ENCODE measurements at places on chromosomes 1 and 21. TPM values are rescaled to one million over a fixed set of nuclear protein-coding genes. Genes with fewer than 3 reads are reported as not detected.

The LCK gene
- total RNA-seq: 0.26 TPM

The KRTAP21-2 gene
- not detected for total RNA-seq

The FCGR3B gene
- 5.5 TPM for total RNA-seq

The FAM72A gene
- total RNA-seq: 0.38 TPM

The CFAP141 gene
- 1.1 TPM for total RNA-seq

DNA sequence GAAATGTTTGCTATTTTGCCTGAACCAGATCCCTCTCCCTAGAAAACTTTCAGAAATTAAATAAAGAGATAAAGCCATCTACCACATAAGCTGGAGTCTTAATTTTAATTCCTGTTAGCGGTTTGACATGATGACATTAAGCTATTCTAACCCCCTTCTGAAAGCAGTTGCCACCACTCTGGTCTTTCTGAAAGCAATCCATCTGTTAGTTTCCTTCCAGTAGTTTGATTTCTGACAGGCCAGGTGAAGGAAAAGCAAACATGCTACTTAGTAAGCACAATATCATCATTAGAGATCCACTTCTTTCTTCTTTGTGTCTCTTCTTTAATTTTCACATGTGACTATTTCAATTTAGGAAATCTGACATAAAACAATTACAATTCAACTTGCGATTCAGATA lies 39.9 kb downstream of the RGL1 start:
- no peaks in the 10 kb centered on the region for H3K27me3 ChIP-seq
- H3K27ac ChIP-seq: no peak overlapping the region
- peaks cover 69% of the 10 kb centered on the region for H3K4me1 ChIP-seq
- H3K36me3 ChIP-seq: no peaks in the 10 kb centered on the region
- DNase-seq: no peak
- no peak overlapping the region for H3K4me3 ChIP-seq

DNA sequence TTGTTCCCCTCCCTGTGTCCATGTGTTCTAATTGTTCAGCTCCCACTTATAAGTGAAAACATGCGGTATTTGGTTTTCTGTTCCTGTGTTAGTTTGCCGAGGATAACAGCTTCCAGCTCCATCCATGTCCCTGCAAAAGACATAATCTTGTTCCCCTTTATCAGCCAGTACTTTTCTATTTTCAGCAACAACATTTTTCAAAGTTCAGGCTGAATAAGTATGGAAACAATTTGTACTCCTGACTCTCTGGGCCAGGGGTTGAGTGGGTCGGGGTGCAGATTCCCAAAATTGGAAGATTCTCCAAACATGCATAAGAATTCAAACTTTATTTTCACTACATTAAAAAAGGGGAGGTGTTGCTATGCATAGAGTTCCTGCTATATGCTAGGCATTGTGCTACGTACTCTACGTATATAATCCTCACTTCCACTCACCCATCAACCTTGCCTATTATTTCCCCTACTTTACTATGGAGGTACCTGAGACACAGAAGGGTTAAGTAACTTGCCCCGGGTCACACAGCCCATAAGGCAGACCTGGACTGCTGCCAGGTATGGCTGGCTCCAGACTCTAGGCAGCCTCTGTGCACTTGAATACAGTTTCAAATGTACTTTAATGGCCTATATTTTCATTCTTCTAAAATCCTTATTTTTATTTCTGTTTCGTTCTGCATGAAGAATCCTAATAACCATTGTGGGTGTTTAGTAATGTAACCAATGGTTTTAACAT lies 117.1 kb upstream of the C8B start:
- no peaks in the 10 kb centered on the region for H3K36me3 ChIP-seq
- H3K4me3 ChIP-seq: no peak overlapping the region
- H3K4me1 ChIP-seq: peaks cover 15% of the 10 kb centered on the region
- DNase-seq: no peak
- H3K27ac ChIP-seq: peak overlapping the region; percentile 24

- peaks cover 100% of the 10 kb centered on the region for H3K36me3 ChIP-seq
- no peak overlapping the region for H3K4me3 ChIP-seq
- no peak overlapping the region for H3K27ac ChIP-seq
These were observed 45.1 kb downstream of the ECE1 start for GRCh38 chr1:21244986-21245687.

- no peak overlapping the region for H3K27ac ChIP-seq
- no peak overlapping the region for H3K4me3 ChIP-seq
These were observed 6.3 kb downstream of the KIF17 start for GRCh38 chr1:20711285-20712214.

GRCh38 chr1:72051538-72051937 lies 230.8 kb downstream of the NEGR1 start:
- H3K27ac ChIP-seq: no peak overlapping the region
- no peak for DNase-seq
- H3K4me3 ChIP-seq: no peak overlapping the region
- H3K4me1 ChIP-seq: no peaks in the 10 kb centered on the region
- H3K27me3 ChIP-seq: no peaks in the 10 kb centered on the region

- H3K27ac ChIP-seq: no peak overlapping the region
- peaks cover 7% of the 10 kb centered on the region for H3K4me1 ChIP-seq
- H3K4me3 ChIP-seq: no peak overlapping the region
- no peaks in the 10 kb centered on the region for H3K27me3 ChIP-seq
These were observed 30.3 kb upstream of the CEP350 start for GRCh38 chr1:179924268-179924667.

DNA sequence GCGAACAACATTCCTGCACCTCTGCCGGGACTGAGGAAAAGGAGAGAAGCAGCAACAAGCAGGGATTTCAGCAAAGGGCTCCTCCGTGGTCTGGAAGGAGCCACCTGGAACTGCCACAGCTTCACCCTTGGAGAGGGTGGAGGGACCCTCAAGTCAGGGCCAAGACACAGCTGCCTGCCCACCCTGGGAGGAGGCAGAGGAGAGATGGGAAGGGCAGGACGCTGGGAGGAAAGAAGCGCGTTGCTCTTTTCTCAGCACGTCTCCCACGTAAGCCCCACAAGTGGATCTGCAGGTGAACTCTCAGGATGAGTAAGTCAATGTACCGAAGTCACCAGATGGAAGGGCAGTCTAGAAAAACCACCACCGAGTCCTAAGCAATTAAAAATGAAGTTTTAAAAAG lies 39.6 kb downstream of the SLC19A1 start:
- DNase-seq: no peak
- H3K27ac ChIP-seq: no peak overlapping the region
- H3K4me1 ChIP-seq: no peaks in the 10 kb centered on the region
- no peak overlapping the region for H3K4me3 ChIP-seq

DNA sequence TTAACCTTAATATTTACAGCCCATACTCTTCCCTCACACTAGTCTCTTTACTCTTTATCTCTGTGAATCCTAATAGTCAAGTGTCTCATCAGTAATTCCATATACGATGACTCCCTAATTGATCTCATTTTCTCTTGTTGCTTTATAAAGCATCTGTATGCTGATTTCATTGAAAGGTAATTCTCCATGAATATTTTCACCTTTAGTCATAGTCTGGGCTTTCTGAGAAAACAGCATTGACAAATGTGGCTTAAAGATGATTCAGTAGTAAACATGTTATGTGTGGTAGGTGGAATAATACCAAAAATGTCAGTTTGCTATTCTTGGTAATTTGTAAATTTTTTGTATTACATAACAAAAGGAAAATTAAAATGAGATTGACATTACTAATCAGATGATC lies 1176.5 kb downstream of the NCAM2 start:
- H3K27me3 ChIP-seq: no peaks in the 10 kb centered on the region
- H3K27ac ChIP-seq: no peak overlapping the region
- H3K36me3 ChIP-seq: no peaks in the 10 kb centered on the region
- H3K4me3 ChIP-seq: no peak overlapping the region
- no peak for DNase-seq

GRCh38 chr1:22347854-22348760 lies 103.5 kb upstream of the ZBTB40 start:
- H3K4me1 ChIP-seq: no peaks in the 10 kb centered on the region
- H3K36me3 ChIP-seq: no peaks in the 10 kb centered on the region
- H3K27me3 ChIP-seq: no peaks in the 10 kb centered on the region
- H3K4me3 ChIP-seq: no peak overlapping the region
- DNase-seq: no peak

- H3K27ac ChIP-seq: no peak overlapping the region
- H3K27me3 ChIP-seq: no peaks in the 10 kb centered on the region
- no peak for DNase-seq
These were observed 33.0 kb downstream of the APP start for GRCh38 chr21:26137379-26138060.

DNA sequence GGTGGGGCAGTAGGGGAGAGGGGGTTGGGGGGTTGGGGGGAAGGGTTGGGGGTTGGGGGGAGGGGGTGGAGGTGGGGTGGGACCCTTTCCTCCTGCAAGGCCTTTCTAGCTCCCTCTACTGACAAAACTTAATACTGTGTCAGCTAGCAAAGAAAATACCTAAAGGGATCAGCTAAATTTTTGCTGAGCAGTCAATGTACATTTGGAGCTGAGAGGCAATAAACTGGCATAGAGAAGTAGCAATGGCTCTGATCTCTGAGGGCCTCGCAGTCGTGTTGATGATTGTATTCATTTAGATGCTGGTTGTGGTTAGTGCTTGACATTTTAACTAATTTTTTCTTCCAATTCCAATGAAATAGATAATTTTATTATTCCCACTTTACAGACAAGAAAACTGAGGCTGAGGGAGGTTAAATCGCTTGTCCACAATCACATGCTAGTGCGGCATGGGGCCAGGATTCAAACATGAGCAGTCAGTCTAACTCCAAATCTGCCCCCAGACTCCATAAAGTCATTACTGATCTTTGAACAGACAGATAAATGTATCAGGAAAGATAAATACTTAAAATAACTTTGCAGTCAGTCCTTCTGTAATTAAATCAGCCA lies 357.1 kb downstream of the DISC1 start:
- no peaks in the 10 kb centered on the region for H3K27me3 ChIP-seq
- no peak for DNase-seq

GRCh38 chr1:105914403-105914802 lies 1142.1 kb upstream of the PRMT6 start:
- no peaks in the 10 kb centered on the region for H3K4me1 ChIP-seq
- H3K36me3 ChIP-seq: no peaks in the 10 kb centered on the region
- no peak overlapping the region for H3K27ac ChIP-seq
- DNase-seq: no peak

DNA sequence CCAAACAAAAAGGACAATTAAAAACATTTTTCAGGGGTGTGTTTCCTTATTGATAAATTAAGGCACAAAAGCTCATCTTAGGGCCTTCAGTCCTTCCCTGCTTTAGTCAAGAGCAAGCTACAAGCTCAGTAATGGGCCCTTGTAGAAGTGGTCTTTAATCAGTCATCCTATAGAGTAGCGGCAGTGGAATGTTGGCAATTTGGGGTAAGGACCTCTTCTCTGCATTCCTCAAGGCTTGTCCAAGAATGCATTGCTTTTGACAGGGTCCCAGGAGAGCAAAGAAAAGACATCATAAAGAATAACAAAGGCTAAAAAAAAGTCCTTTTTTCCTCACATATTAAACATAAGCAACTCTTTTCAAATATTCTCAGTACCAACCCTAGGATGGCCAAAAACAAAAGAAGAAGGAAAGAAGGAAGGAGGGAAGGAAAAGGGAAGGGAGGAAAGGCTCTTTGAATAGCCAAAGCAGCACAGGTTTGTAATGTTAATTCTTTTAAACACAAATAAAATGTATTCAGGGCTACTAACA lies 27.3 kb upstream of the CAMK1G start:
- peaks cover 7% of the 10 kb centered on the region for H3K27me3 ChIP-seq
- no peak for DNase-seq
- H3K36me3 ChIP-seq: no peaks in the 10 kb centered on the region
- no peaks in the 10 kb centered on the region for H3K4me1 ChIP-seq
- H3K27ac ChIP-seq: no peak overlapping the region
- H3K4me3 ChIP-seq: no peak overlapping the region

DNA sequence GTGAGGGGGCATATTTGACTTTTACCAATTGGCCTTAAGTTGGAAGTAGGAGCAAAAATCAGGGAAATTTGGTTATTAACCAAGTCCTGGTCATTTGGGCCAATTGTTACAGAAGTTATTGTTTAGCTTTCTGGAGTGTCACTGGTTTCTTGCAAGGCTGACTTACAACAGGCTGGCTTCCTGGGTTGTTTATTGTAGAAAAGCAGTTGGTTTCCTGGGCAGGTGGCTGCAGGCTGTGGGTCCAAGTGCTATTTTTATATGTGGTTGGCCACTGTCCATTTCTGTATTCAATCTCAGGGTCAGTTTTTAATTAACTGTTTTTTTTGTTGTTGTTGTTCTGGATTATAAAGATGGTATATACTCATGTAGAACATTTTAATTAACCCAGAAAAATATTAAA lies 174.1 kb downstream of the KCNJ6 start:
- no peak overlapping the region for H3K27ac ChIP-seq
- no peaks in the 10 kb centered on the region for H3K27me3 ChIP-seq
- H3K4me3 ChIP-seq: no peak overlapping the region
- H3K4me1 ChIP-seq: peaks cover 36% of the 10 kb centered on the region
- no peak for DNase-seq

DNA sequence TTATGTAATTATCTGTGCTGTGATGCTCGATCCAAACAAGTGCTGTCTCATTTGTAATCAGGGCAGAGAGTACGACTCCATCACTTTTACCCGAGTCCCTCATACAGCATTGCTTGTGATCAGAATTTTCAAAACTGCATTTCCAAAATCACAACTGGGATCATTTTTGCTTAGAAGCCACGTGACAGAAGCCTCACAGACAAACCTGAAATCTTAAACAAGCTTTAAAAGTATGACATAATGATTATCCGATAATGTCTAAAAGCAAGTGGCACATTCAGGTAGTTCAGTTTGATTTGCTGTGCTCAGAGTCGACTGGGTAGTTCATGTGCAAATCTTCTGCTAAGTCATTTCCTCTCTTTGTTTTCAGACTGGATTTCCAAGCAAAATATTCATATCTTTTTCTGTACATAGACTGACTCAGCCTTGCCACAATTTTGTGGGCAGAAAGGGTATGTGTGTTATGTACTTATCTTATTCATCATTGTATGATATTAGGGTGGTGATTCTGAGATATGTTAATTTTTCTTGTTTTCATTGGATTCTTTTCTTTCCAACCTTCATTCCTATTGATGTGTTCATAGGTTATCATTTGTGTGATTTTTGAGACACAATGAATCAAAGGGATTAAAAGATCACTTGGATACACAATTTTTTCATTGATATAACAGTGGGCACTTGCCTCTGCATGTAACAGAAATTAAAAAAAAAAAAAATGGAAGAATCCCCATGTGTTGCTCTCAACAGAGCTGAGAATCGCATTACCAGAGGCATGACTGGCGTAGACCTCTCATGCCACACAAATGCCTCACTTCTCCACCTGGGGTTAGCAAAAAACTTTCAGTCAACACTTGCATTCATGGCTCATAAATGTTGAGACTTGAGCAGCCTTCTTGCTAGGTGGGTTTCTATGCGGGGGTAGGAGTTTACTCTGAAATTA lies 355.7 kb downstream of the LTN1 start:
- no peak for DNase-seq
- peak overlapping the region; percentile 89 for H3K27ac ChIP-seq
- no peaks in the 10 kb centered on the region for H3K27me3 ChIP-seq

DNA sequence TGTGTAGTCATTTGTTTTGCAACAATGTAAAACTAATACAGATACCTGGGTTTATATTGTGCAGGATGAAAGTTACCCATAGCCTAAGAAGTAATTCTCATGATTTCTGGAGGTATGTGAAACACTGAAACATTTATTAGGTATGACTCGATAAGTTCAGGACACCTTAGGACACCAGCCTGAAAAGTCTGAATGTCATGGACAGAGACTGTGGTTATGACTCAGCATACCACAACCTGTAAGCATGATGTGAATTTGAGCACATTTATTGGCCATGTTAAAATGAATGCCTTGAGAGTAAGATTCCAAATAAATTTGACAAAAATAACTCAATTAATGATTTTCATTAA lies 1471.7 kb upstream of the B3GALT2 start:
- H3K4me1 ChIP-seq: no peaks in the 10 kb centered on the region
- no peaks in the 10 kb centered on the region for H3K27me3 ChIP-seq
- no peak overlapping the region for H3K27ac ChIP-seq
- DNase-seq: no peak
- H3K36me3 ChIP-seq: no peaks in the 10 kb centered on the region
- no peak overlapping the region for H3K4me3 ChIP-seq

All from heart right ventricle (tissue), 16 donors.